Astrocyte of the cerebellum (primary cell): ENCODE measurements at places on chromosomes 1 and 21.

- DNase-seq, result no peak
These were observed 769 bp downstream of the NTPCR start for GRCh38 chr1:232951180-232951579.

GRCh38 chr1:244445320-244446181 lies 6.2 kb downstream of the ADSS2 start:
- no peak for DNase-seq

DNA sequence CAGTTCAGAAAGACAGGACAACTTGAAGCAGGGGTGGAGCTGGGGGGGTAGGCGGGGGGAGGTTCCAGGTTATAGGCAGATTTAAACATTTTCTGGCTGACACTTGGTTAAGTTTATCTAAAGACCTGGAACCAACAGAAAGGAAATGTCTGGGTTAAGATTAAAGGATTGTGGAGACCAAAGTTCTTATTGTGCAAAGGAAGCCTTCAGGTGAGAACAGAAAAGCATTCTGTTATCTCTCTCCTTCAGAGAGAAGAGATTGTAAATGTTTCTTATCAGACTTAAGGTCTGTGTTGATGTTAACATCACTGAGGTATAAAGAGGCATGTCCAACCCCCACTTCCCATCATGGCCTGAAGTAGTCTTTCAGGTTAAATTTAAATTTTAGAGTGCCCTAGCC lies 3.7 kb upstream of the ACADM start:
- DNase-seq, result no peak

DNA sequence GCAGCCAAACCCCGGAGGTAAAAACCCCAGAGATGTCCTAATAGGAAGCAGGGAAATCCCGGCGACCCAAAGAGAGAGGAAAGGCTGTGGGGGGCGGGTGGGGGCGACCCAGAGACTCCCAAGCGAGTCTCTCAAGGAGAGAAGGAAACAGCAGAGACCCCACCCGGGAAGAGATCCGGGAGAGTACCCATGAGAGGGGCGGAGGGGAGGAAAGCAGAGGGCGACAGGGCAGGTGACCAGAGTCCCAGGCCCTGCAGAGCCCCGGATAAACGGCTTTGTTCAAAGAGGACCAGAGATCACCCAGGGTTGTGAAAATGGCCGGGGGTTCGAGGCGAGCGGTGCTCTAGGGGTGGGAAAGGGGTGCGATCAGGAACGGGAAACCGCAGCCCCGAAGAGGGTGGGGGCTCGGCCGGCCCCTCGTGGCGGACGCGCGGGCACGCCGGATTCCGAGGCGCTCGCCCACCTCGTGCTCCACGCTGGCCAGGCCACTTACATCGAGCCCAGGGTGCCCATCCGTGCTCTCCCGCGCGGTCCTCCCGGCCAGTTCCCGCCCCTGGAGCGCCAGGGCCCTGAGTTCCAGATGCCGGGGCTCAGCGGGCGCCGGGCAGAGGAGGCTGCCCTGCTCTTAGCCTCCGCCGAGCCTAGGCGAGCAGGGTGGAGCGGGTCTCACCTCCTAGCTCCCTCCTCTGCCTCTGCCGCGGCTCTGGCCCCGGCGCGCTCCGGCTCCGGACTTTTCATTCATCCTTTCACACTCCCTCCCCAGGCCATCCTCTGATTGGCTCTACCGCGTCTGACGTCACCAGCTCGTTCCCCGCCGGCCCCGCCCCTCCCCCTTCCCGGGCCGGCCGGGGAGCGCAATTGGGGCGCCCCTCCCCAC lies 52.3 kb downstream of the RHBG start:
- DNase-seq, result no peak

GRCh38 chr1:183840140-183840539 lies 35.2 kb downstream of the RGL1 start:
- no peak for DNase-seq

GRCh38 chr1:155083865-155084721 lies 5.5 kb downstream of the EFNA3 start:
- DNase-seq, result no peak

- DNase-seq, result peak; percentile 89
These were observed 123.4 kb downstream of the POU2F1 start for GRCh38 chr1:167344112-167344511.

DNA sequence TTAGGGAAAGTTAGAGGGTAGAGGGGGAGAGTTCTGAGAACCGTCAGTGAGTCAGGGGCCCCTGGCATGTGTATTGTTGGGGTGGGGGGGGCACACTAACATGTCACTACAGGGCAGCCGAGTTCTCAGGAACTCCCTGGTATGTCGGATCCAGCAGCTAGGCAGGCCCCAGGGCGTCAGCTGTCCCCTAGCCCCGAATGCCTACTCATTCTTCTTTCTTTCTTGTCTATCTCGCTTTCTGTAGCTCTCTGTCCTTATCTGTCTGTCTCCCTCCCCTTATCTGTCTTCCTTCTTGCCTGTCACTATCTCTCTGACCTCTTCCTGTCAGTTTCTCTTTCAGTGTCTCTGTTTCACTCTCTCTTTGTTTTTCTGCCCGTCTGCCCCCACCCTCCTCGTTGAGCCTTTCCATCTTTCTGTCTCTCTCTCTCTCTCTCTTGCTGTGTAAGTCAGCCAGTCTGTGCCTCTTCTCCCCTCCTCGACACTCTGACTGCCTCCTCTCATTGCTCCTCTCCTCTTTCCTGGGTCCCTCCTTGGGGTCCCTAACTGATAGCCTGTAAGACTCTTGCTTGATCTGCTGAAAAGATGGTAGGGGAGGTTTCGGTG lies 2.4 kb downstream of the NTRK1 start:
- no peak for DNase-seq

DNA sequence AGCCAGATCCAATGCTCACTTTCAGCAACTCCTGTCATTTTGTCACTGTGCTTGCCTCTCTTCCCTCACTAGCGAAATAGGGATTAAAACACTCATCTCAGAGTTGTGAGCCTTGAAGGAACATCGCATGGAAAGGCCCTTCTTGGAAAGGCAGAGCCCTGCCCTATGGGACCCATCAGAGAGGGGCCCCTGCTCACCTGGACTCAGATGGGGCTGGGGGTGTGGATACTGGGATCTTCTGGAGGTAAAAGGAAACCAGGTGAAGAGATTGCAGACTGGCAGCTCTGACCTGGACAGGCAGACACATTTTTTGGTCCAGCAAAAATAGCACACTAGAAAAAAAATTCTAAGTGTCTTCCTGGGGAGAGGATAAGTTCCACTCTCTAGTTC lies 54.2 kb upstream of the EPS8L3 start:
- no peak for DNase-seq

GRCh38 chr21:14918527-14918926 lies 146.3 kb downstream of the NRIP1 start:
- DNase-seq, result no peak

DNA sequence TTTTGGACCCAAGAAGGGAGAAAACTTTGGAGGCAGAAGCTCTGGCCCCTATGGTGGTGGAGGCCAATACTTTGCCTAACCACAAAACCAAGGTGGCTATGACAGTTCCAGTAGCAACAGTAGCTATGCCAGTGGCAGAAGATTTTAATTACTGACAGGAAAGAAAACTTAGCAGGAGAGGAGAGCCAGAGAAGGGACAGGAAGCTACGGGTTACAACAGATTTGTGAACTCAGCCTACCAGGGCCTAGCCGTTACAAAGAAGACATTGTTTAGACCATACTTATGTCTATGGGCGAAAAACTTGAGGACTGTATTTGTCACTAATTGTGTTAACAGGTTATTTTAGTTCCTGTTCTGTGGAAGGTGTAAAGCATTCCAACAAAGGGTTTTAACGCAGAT lies 10.4 kb upstream of the ACOT11 start:
- DNase-seq, result no peak

GRCh38 chr1:238099871-238100270 lies 209.1 kb upstream of the ZP4 start:
- no peak for DNase-seq

DNA sequence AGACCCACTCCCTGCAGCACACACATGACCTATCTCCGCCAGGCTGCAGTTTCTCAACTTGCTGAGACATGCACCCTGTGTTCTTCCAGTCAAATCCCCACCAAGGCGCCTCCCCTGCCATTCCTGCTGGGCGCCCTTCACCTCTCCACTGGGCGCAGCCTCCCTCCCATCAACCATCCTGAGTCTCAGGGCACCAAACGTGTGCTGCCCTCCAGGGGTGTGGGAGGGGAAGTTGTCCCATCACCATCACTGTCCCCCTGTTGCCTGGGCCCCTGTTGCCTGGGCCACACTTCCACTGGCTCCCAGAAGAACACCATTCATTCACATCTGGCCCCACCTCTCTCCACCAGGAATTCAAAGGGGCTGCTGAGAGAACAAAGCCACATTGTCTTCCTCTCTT lies 44.9 kb upstream of the EFHD2 start:
- no peak for DNase-seq

DNA sequence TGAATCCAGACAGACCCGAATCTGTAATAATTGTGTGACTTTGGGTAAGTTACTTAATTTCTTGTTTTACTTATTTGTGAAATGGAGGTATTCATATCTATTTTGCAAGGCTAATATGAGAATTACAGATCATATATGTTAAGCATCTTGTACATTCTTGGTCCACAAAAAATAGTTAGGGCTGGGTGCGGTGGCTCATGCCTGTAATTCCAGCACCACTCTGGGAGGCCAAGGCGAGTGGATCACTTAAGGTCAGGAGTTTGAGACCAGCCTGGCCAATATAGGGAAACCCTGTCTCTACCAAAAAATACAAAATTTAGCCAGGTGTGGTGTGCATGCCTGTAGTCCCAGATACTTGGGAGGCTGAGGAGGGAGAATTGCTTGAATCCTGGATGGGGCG lies 22.9 kb upstream of the KCNA3 start:
- DNase-seq, result no peak

- DNase-seq, result no peak
These were observed 49.5 kb upstream of the IFFO2 start for GRCh38 chr1:19006000-19006399.

DNA sequence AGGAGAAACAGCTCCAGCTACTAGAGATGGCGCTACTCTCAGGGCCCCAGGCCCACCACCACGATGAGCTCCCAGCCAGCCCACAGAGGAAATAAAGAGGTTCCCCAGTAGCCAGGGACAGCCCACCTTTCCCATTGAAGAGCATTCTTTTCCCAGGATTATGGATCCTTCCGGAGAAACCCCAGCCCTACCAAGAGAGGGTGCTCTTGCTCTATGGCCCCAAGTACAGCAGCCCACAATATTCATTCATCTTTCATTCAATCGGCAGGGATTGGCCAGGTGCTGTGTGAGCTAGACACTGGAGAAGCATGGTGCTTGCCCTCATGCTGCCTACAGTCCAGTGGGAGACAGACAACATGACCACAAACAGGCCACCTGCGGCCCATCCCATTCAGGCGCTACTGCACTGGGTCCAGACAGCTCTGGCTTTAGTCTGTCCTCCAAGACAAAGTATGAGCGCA lies 29.9 kb downstream of the PMVK start:
- no peak for DNase-seq

GRCh38 chr1:156506450-156506849 lies 5.9 kb upstream of the MEF2D start:
- no peak for DNase-seq

DNA sequence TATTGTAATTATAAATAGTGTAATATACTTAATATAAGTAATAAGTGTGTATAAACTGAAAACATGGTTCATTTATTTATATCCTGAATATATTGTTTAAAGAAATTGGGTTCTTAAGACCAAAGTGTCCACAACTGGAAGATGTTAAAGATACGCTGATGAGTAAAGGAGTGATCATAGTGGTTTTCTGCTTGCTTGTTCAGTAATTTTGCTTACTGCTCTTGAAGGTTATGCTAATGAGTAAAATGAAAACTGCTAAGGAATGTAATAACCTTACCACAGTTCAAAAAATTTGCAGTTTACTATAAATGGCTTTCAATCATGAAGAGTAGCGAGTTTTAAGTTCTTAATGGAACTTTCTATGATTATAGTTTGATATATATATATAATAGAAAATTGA lies 22.0 kb downstream of the DONSON start:
- no peak for DNase-seq

DNA sequence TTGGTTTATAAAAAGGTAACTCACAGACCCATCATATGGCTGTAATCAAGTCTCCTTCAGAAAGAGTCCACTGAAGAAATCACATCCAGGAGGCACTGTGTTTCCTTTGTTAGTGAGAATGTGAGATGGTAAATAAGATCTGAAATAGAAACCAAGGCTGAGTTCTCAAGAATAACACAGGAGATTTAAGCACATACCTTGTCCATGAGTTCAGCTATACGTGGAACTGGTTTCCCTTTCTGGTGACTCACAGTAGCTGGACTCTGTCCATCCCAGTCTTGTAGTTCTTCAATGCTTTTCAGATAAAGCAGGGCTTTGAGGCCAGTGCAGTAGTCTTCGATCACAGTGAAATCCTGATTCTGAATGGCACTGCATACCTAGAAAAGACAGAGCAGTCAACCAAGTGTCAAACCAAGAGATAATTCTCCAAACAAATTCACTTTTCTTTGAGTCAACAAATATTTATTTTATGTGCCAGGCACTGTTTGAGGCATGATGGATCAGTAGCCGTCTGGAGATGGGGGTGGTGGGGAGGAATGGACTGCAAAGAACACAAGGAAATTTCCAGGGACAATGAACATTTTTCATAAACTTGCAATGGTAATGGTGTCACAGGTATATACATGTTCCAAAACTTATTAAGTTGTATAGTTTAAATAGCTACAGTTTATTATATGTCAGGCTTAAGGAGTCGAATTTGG lies 471.4 kb downstream of the PTBP2 start:
- DNase-seq, result peak; percentile 97
